ENCODE measurements at places on chromosomes 5 and 9.
A peak's percentile ranks its signal among the peaks of the same experiment; 100 is the strongest.

DNA sequence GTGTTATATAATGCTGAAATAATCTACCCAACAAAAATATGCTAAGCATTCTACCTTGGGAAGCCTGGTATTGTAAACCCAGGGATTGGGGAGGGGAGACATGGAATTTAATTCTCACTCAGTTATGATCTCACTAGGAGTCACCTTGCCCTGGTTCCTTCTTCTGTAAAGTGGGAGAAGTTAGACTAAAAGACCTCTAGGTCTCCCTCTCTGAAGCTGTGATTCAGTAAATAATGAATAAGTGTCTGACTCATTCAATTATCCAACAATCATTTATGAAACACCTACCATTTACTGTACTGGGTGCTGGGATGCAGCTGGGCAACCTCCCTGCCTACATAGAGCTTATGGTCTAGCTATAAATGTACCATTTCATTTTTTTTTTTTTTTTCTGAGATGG is 20.2 kb upstream of the SPARC start:
- DNase-seq = peak; percentile 74

DNA sequence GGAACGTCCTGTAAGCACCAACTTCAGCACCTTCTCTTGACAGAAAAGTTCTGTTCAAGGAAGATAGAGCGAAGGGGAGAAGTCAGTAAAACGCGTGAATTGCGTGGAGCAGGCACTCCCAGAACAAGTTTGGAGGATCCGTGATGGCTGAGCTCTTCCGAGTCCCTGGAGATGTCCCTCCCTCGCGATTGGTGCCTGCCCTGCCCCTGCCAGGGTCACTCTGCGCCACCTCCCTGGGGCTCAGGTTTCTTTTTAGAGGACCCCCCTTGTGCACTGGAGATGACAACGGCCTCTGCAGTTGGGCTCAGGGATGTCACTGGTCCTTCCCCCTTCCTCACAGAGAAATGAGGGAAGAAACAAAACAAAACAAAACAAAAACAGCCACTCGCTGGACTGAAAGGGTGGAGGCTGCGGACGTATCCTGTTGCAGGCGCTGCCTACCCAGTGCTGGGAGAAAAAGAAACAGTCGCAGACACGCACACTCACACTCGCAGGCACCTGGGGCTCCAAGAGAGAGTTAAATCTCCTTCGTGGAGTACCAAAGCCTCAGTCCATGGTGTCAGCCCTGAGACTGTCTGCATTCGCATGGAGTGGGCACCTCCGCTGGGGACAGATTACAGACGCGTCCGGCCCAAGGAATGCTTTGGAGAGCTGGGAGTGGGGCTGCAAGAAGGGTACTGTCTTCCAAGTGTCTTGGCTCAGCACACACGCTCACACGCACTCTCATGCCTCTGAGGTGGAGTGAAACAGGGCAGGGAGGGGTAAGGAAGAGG is 512.7 kb downstream of the SLCO4C1 start:
- peak; percentile 25 for DNase-seq

DNA sequence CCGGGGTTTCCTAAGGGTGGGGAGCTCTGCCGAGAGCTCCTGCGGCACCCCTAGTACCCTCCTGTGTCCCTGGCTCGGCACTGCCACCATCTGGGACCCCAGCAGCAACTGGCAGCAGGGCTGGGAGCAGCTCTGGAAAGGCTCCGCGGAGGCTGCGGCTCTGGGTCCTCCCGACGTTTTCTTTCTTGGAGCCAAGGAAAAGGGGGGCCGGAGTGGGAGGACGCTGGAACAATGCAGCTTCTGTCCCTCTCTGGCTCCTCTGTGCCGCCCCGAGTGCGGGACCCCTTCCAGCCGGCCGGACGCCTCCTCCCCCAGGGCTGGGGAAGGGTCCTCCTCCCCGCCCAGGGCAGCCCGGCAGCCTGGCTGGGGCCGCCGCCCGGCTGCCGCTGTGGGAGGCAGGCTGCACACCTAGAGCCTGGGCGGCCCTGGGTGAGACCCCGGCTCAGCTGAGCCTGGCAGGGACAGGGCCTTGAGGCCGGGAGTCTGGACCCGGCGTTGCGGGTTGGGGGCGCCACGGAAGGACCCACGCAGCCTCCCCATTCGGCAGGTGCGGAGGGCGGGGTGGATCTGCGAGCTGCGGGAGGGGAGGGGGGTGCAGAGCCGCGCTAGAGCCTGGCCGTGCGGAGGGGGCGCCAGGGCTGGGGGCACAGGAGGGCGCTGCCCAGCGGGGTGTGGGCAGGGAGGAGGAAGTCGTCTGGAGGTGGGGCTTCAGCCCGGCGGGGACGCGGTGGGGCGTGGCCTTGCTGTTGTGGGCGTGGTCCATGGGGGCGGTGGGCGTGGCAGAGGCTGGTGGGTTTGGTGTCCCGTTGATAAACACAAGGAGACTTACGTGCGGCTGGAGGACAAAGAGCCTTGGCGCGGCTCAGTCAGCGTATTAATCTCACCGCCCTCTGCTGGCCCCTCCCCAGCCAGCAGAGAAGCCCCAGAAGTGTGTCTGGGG is 15.1 kb downstream of the GPSM1 start:
- DNase-seq = no peak

DNA sequence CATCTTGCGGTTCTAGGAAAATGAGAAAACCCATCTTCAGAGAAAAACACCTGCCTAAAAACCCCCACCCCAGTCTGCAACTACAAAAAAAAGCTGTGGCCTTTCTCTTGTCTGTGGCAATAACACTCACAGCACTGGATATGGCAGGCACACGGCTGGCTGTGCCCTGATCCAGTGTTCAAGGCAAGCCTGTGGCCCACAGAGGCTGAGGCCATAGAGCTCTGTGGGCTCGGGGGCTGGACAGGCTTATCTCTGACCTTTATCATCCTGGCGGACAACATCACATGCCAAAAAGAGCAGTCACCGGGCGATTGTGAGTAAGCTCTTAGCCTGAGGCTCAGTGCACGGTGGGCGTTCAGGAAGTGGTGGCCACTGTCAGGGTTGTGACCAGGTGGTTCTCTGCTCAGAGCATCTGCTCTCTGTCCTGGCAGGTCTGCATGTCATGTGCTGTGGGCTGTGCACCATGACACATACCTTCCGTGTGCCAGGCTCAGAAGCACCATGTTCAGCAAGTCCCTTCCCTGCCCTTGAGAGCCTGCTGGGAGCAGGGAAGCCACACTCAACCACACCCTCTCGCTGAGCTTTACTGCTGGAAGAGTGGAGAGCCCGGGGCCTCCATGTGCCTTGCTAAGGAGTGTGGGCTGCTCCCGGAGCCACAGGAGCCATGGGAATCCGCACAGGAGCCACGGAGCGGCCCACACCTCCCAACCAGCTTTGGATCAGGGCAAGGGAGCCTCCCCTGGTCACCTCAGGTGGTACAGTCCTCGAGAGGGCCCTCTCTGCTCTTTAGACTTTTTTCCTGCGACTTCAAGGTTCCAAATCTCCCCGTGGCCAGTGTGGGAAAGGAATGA is 34.6 kb upstream of the WDR38 start:
- peak; percentile 66 for DNase-seq

GRCh38 chr9:115593587-115594091 is 475.7 kb upstream of the TNC start:
- peak; percentile 66 for DNase-seq

DNA sequence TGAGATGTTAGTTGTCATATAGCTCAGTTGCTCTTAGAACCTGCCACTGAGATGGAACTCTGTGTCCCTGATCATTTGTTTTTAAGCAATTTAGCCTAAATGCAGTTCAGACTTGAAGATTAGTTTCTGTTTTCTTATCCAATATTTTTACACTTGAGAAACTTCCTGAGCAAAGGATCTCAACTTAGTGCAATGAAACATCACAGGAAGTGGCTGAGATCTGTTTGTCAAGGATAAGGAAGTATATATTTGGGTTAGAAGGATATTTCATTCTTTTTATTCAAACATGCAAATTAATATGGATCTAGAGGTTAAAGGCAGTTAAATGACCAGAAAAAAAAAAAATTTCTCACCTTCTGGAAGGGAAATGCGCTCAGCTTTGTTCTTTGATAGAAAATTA is 19.7 kb upstream of the F2R start:
- DNase-seq = no peak

GRCh38 chr9:36154331-36154952 is 14.7 kb upstream of the CCIN start:
- DNase-seq = peak; percentile 29

DNA sequence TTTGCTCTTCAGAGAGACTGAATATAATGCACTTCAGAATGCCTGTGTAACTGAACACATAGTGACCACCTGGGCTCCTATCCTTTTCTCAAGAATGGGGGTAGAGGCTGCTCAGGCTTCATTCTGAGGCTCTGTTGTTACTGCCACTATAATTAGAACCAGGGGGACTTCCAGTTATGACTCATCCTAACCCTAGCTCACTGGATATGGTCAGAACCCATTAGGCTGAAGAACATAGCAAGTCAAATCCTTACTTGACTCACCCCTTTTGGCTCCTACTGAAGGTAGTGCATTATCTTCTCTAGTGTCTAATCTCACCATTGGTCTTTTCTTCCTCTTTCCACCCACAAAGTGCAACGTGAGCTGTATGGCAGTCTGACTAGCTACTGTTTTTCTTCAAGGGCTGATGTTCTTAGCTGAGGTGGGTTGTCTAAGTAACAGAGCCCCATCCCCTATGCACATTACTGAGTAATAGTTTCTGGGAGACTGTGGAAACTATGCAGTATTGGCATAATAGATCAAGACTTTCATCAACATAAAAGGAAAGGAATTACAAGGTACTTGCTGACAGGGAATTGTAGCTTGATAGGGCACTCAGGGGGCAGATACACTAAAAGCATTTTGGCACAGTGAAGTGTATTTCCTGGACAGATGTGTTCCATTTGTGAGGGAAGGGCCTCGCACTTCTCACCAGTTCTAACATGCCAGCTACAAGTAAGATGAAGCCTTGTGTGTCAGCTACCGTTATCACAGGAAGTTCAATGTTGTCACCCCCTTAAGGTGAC is 431.0 kb upstream of the MEF2C start:
- peak; percentile 66 for DNase-seq

- no peak for DNase-seq
These were observed 3.1 kb upstream of the FCN2 start for GRCh38 chr9:134877541-134877940.

DNA sequence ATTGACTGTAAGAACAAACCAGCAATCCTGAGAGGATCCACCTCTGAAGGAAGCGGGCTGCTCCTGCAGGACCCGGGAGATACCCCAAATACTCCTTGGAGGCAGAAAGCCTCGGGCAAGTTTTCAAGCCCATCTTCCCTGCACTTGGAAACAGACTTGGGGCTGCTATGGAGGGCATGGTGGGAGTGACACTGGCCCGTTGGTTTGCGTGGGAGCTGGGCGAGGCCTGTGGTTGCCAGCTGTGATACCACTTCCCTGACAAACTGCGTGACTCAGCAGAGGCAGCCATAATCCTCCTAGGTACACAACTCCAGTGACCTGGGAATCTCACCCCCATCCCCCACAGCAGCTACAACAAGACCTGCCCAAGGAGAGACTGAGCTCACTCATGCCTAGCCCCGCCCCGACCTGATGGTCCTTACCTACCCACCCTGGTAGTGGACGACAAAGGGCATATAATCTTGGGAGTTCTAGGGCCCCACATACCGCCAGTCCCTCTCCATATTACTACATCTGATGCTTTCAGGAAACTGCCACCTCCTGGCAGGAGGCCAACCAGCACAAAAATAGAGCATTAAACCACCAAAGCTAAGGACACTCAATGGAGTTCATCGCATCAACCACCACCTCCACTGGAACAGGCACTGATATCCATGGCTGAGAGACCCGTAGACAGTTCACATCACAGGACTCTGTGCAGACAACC is 38.1 kb upstream of the VLDLR start:
- DNase-seq = peak; percentile 46

DNA sequence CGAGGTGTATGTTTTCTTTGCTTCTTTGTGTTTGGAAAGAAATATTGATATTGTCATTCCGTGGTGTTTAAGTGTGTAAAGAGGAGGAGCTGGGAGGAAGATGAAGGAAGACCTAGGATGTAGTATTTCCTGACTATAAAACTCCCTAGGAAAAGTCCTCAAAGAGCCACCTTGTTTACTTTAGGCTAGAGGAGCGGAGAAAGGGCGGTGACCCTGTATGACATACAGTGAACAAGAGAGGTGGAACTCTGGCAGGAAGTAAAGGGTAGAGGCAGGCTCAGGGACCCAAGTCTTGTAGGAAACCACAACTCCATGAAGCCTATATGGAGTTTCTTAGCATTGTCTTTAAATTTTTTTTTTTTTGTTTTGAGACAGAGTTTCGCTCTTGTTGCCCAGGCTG is 303.9 kb downstream of the DOCK8 start:
- DNase-seq = no peak

GRCh38 chr5:32523625-32524024 is 61.7 kb upstream of the SUB1 start:
- peak; percentile 31 for DNase-seq

- DNase-seq = no peak
These were observed 11.3 kb downstream of the KLF9 start for GRCh38 chr9:70403166-70403565.

DNA sequence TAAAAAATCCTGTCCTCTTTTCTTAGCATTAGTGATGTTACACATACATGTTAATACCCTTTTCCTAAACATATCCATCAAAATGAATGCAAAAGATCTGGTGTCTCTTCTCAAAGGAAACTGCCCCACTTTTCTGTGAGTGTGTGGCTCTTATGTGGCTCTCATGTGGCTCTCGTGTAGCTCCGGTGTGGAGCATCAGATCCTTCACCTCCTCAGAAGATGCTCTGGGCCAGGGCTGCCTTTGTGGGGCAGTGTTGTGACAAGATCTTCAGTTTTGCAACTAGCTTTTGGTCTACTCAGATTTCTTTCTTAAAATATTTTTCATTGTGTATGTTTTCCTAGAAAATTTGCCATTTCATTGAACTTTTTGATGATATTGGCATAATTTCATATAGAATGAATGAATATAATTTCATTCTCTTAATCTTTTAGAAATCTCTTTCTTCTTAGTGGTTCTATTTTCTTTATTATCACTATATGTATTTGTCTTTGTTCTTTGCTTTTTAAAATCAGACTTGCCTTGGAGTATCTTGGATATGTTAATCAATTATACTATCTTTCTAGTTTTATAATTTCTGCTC is 19.4 kb downstream of the GARNL3 start:
- peak; percentile 39 for DNase-seq

- peak; percentile 55 for DNase-seq
These were observed 11.7 kb downstream of the CAVIN4 start for GRCh38 chr9:100589582-100589981.

DNA sequence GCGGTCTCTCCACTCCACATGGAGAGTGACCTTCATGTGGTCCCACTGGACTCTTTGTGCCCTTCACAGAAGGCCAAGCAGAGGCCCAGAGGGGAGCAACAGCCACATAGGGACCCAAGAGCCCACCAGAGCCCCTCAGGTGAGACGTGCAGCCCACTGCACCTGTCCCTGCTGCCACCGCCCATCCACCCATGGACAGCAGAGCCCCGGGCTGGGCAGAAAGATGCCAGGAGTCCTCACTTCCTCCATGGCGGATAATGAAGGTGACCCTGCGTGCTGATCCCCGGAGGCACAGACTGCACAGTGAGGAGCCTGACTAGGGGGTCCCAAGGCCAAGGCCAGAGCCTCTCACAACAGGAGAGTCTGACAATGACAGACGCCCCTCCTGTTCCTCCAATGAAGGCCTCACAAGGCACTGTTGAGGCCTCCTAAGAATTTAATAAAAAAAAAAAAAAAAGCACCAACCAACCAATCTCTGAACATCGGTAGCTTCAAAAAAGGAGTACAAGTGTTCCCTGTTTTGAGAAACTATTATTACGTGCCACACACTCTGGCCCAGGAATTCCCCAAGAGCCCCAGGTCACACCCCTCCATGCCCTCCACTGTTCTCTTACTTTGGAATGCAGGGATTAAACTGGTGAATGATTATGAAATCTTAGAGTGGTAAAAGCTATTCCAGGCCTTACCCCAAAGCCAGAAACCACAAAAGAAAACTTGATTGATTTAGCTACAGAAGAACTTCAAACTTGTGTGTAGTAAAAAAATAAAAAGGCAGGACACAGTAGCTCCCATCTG is 2.8 kb upstream of the PPP1R26 start:
- no peak for DNase-seq
